NCI-H2081 treated with DMSO at 0.1 percent for 48 hours (cell line): ENCODE measurements at places on chromosomes 5 and 9.

DNA sequence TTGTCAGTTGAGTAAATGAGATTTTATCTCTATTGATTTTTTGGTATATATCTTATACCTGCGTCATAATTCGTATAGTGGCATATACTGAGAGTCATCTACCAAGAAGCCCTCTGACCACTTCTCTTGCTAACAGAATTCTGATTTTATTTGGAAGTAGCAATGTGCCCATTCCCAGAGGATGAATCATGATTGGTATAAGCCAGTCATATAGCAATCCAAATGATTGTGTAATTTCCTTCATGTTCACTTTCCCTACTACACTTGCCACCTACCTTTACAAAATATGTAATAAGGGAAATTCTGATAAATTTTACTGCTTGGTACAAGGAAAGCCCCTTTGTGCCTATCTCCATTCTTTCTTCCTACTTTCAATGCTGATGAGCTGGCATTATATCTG is 16.1 kb upstream of the ZNF462 start:
- DNase-seq, result no peak

DNA sequence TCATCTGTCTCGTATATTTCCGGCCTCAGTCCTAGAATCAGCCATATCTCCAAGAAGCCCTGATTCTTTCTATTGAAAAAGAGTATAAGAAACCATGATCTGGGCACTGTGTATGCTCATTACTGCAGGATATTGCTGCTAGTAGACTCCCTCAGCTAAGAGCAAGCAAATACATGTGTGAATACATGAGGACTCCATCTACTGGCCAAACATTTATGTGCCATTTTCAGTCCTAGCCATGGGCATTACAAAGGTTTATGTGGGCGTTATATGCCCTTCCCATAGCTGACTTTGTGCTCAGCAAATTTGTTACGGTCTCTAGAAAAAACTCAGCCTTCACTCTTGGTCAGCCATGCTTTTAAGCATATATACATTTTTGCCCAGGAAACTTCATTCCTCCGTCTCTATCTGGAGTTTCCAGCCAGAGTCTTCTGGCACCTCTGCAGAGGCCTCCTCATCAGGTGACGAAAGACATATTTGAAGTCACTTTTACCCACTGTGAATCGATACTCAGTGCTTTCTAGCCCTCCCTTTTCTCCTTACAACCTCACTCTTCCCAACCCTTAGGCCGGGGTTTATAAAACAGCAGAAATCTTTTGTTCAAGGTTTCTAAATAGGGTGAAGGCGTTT is 1495.6 kb upstream of the CDH6 start:
- peak; percentile 47 for DNase-seq

DNA sequence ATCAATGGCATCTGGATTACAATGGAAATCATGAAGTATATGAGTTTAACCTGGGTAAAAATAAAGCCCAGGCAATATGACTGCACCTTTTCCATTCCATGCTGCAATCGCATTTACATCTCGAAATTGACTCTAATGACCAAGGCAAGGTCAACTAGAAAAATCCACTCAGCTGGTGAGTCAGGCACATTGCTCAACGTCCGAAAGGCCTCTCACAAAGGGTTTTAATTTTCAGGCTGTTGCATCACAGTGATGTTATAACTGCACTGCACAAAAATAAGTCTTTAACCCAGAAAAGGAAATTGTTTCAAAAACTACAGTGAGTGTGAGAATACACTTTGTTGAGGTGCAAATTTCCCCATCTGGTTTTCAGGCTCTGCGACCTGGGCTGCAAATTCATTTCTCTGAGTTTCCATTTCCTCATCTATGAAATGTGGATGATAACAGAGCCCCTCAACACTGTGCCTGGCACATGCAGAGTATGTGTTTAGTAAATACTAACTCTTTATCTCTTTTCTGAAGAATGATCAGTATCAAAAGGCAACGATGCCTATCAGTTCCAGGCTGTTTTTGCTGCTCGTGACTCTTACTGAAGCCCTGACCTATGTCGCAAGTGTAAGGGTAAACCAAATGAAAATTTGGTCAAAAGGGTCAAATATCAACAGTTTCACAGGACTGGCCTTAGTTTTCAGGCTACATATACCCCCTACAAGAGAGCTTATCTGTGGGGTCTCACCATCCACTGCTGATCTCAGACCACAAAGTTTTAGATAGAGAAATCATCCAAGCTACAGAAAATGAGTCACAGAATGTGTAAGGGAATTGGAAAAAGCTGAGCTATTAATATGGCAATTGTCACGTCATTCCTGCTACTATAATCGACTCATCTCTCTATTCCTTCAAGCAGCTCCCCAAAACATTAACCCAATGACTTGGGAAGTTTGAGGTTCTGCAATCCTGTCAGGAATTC is 4.1 kb downstream of the NFIL3 start:
- DNase-seq, result no peak

- DNase-seq, result peak; percentile 96
These were observed 82.7 kb downstream of the ATP10B start for GRCh38 chr5:160769301-160769700.

DNA sequence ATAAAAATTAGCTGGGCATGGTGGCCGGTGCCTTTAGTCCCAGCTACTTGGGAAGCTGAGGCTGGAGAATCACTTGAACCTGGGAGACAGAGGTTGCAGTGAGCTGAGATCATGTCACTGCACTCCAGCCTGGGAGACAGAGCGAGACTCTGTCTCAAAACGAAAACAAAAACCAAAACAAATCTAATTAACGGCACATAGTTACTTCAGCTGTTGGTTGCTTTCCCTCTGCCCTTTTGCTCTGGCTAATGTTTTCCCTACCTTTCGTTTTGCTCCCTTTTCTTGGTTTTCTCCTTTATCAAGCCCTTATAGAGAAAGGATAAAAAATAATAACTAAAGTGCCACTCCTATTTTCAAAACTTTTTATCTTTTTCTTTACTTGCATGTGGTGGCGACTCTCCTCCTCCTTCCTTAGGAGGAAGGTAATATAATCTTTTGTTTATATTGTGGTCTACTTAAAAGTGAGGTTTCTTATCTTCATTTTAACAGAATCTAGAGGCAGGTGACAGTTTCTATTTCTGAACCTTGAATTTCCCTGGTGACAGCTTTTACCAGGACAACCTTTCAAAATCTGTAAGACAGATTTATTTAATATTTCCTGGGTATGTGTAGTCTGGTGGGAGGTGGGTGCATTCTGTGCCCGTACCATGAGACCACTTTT is 125.4 kb downstream of the ARHGEF28 start:
- no peak for DNase-seq

DNA sequence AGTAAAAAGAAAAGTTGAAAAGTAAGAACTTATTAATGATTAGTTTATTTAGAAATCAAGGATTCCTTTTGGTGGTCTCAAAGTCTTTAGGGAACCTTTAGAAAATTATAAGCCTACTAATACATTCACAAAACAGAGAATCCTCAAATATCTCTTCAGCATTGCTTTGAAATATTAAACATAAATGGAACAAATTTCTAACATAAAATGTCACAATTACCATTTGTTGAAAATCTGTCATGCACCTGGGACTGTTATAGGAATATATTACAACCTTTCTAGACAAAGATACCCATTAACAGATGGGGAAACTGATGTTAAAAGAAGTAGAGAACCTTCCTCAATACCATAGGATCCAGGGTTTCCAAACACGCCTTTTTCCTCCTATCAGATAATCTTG is 83.2 kb downstream of the LHFPL2 start:
- no peak for DNase-seq

GRCh38 chr5:142669477-142669876 is 16.4 kb downstream of the FGF1 start:
- DNase-seq, result no peak

GRCh38 chr9:81256368-81256767 is 433.0 kb downstream of the TLE1 start:
- no peak for DNase-seq
